Glomerular endothelial cell (primary cell): ENCODE measurements at places on chromosomes 6 and 20. TPM values are rescaled to one million over a fixed set of nuclear protein-coding genes. Genes with fewer than 3 reads are reported as not detected.

DNA sequence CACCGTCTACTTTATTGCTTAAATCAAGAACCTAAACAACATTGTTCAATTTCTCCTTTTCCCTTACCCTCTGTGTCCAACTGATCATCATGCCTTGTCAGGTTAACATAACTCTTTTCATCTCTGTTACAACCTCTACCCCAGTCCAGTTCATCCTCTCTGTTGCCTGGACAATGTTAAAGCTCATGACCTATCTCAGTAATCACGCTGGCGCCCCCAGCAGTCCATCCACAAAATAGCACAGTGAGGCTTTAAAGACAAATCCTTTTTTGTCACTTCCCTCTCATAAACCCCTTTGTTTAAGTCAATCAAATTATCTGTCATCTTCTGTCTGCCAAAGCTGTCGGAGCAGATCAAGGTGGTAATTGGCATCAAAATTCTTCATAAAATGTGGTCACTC lies 140.1 kb downstream of the QKI start:
- DNase-seq: peak; percentile 36

- no peak for DNase-seq
These were observed 3.4 kb upstream of the RSPO4 start for GRCh38 chr20:1005452-1006027.

Gene CNR1
- total RNA-seq: 0.34 TPM in 1 of 2 replicates, not detected in the other

DNA sequence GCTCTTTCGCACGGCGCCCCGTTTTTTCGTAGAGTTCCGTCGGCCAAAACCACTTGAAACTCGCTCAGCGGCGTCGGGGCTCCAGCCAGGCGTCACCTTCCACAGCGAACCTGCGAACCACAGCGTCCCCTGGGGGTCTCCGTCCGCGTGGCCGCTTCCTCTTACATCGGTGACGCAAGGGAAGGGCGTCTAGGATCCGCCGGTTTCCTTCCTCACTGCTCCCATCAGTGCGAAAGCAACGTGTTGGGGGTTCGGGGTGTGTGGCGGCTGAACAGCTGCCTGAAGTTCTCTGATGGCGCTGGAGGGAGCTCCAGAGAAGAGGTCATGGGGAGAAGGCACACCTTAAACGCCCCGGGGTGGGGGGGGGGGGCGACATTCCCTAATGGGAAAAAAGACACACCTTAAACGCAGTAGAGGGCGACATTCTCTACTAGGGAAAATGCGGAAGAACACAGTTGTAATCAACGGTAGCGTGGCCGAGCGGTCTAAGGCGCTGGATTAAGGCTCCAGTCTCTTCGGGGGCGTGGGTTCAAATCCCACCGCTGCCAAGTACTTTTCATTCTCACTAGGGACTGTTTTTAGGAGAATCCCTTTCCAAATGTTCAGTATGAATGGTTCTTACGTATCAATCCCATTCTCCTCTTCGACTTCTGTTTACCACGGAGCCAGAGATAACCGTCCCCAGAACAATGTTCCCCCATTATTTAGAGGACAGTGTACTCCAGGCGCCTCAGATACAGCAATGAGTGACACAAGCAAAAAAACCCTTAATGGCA lies 16.4 kb downstream of the ZNF311 start:
- DNase-seq: peak; percentile 67

Gene PKIB
- 1.9 and 8.5 TPM in 2 replicates for total RNA-seq

GRCh38 chr6:5851261-5851757 lies 155.4 kb downstream of the NRN1 start:
- DNase-seq: no peak

- no peak for DNase-seq
These were observed 48.4 kb upstream of the DEFB112 start for GRCh38 chr6:50097966-50098640.
